Foreskin keratinocyte (primary cell): ENCODE measurements at places on chromosomes 2 and 18. TPM values are rescaled to one million over a fixed set of nuclear protein-coding genes. Genes with fewer than 3 reads are reported as not detected.

Gene NETO1
- 22.3 and 34.2 TPM in 2 replicates for total RNA-seq

Gene IL18R1
- 2.2 and 4.0 TPM in 2 replicates for total RNA-seq

Gene DNAJC5G
- not detected in 2 replicates for total RNA-seq

Gene RAB6C
- total RNA-seq, result not detected in 2 replicates

Gene POTEJ
- not detected in 2 replicates for total RNA-seq

Gene PSMA8
- not detected in 2 replicates for total RNA-seq

Gene REG3A
- not detected in 2 replicates for total RNA-seq

Gene UGT1A5
- 0.53 and 0.82 TPM in 2 replicates for total RNA-seq

Gene VWA3B
- total RNA-seq, result 0.35 TPM in 1 of 2 replicates, not detected in the other
